ENCODE measurements at places on chromosomes 4 and X.

- DNase-seq = no peak
These were observed 40.2 kb downstream of the SH3KBP1 start for GRCh38 chrX:19846995-19847790.

GRCh38 chr4:28436191-28437080, 1575.8 kb downstream of the STIM2 start:
- DNase-seq = no peak

DNA sequence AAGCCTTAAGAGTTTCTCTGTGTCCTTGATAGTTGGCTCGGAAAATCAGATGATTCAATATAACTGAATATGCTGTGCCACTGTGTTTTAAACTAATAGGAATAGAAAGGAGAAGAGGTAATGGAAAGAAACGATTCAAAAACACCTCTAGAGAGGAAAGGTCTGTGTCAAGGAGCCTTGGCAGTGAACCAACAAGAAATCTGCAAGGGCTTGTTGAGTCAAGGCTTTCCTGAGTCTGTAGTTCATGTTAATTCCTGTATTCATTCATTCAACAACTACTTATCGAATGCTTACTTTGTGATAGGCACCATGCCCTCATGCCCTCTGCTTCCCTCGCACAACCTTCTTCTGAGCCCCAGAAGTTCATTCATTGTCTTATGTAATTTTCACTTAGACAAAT, 336.0 kb downstream of the PDHA2 start:
- DNase-seq = no peak

DNA sequence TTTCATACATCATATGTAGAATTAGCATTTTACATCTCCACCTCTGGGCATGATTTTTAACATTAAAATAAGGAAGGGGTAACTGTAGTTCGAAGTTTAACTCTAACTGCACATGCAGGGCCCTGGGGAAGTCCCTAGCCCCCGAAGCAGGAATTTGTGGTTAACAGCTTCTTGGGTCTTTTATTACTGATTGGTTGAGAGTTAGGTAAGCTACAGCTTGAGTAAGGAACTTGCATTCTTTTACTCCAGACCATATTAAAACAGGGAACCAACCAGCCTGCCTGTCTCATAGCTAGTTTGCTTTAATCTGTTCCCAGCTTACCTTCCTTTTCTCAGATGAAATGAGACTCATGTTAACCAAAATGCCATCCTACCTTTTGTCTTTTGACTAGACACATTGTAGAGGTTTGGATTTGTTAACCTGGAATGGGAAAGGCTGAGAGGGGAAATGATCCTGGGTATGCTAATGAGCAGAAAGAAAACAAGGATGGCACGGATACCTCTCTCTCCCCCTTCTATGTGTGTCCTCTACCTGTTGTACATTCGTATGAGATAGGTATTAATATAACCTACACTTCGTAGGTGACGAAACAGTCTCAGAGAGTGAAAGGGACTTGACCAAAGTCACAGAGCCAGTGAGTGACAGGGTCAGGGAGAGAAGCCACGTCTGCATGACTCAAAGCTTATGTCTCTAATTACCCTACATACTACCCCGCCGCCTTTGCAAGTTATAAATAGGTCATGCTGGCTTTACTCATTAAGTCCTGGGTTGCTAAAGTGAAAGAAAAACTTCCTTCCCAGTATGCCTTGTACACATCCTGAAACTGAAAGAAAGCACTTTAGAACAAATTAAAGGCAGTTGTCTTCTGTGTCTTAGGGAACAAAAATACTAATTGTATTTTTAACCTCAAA, 119.5 kb upstream of the AFF2 start:
- DNase-seq = no peak

DNA sequence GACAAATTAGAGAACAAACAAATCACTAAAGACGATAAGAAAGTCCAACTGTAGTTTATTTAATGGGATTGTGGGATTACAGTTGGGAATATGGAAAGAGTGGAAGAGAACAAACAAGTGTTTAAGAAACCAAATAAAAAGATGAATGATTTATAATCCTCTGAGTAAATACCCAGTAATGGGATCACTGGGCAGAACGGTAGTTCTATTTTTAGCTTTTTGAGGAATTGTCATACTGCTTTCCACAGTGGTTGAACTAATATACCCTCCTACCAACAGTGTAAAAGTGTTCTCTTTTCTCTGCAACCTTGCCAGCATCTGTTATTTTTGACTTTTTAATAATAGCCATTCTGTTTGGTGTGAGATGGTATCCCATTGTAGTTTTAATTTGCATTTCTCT, 15.0 kb downstream of the C4orf51 start:
- no peak for DNase-seq

- no peak for DNase-seq
These were observed 161.5 kb downstream of the PPARGC1A start for GRCh38 chr4:23728393-23728792.

GRCh38 chr4:86497131-86497530, 97.0 kb upstream of the PTPN13 start:
- no peak for DNase-seq

GRCh38 chr4:168095776-168096406, 3.6 kb downstream of the ANXA10 start:
- DNase-seq = no peak

DNA sequence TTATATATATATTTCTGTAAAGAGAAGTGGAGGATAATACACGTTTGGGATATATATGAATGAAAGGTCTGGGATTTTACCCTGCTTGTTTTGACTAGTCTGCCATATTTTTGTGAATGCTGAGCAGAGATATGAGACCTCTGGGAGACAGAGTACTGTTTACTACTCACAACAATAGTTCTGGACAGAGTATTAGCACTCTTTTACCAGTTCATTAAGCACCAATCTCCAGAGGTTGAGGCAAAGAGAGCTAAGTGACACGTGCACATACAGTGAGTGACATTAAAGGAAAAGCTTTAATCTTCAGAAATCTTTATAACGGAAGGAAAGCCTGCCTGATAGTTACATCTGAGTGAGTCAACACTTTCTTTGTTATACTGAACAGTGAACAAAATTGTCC, 1452.7 kb upstream of the TENM3 start:
- no peak for DNase-seq

DNA sequence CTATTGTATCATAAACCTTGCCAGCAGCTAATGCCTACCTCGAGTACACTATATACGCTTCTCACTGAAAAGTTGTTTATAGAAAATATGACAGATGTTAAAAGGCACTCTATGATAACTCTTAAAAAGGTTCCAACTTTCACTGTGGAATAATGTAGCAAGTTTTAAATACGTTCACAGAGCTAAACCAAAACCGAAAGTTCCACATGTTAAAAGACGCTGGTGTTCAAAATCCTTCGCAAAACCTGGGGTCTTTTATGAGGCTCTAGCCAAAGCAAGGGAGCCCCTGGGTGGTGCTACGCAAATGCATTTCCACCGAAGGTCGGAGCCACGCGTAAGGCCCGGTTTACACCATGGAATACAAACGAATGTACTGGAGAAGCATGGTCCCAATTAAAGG, 103.7 kb upstream of the TENM3 start:
- no peak for DNase-seq

GRCh38 chr4:135177321-135177720, 975.7 kb upstream of the PABPC4L start:
- DNase-seq = no peak

- DNase-seq = no peak
These were observed 22.0 kb downstream of the C4orf54 start for GRCh38 chr4:99635601-99636000.

- DNase-seq = no peak
These were observed 95.2 kb downstream of the DCLK2 start for GRCh38 chr4:150173432-150173861.

DNA sequence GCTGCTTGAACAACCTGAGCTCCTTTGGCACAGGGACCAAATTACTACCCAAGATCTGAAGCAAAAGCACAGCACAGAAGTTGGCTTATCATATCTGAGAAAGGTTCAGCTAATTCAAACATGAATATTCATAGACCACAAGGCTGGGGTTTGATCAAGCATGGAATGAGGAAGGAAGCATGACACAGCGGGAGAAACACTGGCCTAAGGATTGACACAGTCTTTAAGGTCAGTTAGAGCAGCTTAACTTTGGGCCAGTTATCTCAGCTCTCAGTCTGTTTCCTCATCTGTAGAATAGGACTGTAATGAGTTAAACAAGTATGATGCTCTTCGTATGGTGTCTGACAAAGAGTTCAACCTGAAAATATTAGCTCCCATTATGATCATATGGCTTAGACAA, 88.5 kb upstream of the CBR4 start:
- DNase-seq = no peak

- no peak for DNase-seq
These were observed 142.5 kb upstream of the MED14 start for GRCh38 chrX:40877887-40878286.

GRCh38 chr4:158788516-158788915, 19.7 kb downstream of the FNIP2 start:
- DNase-seq = no peak

GRCh38 chrX:112254896-112255295, 172.3 kb upstream of the TRPC5 start:
- no peak for DNase-seq

DNA sequence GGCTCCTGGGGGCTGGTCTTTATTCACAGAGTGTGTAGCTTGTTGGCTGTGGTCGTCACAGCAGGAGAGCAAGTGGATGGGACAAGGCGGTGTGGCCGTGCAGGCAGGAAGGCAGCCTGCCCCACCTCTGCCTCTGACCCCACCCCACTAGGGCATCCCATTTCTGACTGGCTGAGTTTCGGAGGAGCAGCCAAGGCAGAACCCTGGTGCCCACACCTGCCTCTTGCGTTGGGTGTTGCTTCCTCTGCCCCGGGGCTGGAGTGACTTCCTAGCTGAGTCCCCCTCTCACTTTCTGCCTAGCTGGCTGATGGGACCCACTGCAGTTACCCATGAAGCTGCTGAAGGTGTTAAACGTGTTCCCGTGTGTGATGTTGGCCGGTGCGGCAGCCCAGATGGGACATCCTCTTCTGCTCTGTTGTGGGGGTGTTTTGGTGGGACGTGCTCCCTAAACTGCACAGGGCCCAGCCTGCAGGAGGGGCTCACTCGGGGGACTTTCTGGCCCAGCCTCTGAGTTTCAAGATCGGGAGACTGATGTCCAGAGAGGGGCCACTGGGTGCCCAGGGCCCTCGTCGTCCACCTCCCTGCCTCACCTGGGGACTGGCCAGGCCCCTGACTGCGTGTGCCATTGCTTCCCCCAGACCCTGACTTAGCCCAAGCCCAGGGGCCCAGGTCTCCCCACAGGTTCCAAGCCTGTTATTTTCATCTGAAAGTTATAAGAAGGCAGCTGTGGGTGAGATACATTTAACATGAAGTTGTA, 101.5 kb downstream of the PSAPL1 start:
- DNase-seq = no peak

DNA sequence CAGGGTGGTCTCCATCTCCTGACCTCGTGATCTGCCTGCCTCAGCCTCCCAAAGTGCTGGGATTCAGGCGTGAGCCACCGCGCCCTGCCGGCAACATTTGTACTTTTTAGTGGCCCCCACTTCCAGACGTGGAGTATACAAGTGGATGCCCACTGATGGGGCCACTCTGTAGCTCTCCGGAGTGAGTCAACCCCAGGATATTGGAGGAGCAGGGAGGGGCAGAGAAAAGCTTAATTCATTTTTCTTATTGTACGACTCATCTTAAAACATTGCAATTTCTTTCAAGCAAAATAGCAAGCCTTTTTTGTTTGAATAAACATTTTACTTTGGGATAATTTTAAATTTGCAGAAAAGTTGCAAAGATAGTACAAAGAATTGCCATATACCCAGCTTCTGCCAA, 34.6 kb downstream of the FAM9C start:
- no peak for DNase-seq

DNA sequence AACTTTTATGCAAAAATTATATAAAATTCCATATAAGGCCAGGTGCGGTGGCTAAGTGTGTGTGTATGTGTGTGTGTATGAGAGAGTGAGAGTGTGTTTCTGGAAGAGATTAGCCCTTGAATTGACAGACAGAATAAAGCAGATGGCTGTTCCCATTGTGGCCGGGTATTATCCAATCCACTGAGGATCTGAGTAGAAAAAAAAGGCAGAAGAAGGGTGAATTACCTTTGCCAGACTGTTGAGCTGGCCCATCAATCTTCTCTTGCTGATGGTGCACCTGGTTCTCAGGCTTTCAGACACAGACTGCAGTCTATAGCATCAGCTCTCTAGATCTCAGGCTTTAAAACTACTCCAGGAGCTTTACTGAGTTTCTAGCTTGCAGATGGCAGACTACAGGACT, 92.2 kb upstream of the SLIT2 start:
- no peak for DNase-seq

- DNase-seq = no peak
These were observed 60.2 kb downstream of the MID1IP1 start for GRCh38 chrX:38861489-38861888.

DNA sequence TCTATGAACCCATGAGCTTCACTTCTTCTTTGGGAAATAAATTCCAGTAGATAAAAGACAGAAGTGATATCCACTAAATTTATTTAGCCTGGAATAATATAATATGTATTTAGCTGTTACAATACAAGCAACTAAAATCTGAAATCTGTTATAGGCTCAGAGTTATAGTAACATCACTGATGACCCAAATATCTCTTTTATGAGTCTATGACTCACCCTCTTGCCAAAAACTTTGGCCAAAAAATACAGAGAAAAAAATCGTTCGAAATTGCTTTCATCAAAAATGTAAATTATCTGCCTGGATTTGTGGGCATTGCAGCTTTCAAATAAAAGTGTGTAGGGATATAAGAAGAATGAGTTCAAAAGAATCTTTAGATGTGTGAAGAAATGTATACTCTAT, 89.4 kb upstream of the DKK2 start:
- no peak for DNase-seq

- no peak for DNase-seq
These were observed 3.9 kb upstream of the CXCL13 start for GRCh38 chr4:77601614-77602187.

GRCh38 chr4:27218013-27218412, 357.4 kb downstream of the STIM2 start:
- DNase-seq = no peak

DNA sequence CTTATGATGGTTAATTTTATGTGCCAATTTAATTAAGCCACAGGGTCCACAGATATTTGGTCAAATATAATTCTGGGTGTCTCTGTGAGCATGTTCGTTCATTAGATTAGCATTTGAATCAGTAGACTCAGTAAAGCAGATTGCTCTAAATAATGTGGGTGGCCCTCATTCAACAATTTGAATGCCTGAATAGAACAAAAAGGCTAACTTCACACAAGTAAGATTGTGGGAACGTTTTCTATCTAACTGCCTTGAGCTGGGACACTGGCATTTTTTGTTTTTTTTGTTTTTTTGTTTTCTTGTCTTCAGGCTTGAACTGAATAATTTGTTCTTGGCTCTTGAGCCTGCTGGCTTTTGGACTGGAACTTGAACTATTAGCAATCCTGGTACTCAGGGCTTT, 292.4 kb upstream of the SPANXN4 start:
- DNase-seq = no peak

- no peak for DNase-seq
These were observed 195.0 kb upstream of the LDB2 start for GRCh38 chr4:17093481-17093880.

GRCh38 chrX:83422836-83423235, 85.3 kb upstream of the POU3F4 start:
- no peak for DNase-seq

DNA sequence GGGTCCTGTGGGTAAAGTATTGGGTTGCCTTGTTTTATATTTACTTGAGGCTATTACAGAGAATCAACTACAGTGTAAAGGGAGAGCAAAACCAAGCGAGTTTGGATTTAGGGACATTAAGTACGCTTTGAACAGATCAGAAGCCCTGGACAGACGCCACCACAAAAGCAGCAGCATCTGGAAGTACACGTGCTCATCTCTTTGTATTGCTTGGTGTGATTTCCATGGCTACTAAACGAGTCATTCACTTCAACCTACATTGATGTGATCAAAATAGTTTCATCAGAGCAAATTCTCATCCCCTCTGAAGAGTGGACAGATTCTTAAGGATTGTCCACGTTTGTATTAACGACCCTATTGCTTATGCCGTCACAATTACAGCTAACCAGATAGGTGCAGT, 85.1 kb downstream of the SORBS2 start:
- DNase-seq = no peak
